ENCODE measurements at places on chromosomes 6 and 20.

GRCh38 chr6:11493974-11494373 lies 43.6 kb upstream of the TMEM170B start:
- no peak for DNase-seq

DNA sequence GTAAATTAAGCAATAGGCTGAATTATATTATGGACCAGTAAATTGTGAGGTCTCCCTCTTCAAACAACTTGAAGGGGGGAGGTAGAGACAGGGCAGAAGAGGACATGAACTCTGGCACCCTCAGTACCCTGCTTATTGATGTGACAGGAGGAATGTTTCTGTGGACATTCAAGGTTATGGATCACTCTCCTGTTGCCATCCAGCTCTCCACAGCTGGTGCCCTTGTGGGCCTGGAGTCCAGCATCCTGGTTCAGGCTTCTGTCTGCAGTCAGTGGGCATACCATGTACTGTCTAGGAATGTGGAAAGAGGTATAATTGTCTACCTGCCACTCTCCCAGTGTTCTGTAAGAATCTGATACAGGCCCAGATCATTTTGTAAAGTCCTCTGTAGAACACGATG lies 55.6 kb downstream of the FAM120B start:
- no peak for DNase-seq

DNA sequence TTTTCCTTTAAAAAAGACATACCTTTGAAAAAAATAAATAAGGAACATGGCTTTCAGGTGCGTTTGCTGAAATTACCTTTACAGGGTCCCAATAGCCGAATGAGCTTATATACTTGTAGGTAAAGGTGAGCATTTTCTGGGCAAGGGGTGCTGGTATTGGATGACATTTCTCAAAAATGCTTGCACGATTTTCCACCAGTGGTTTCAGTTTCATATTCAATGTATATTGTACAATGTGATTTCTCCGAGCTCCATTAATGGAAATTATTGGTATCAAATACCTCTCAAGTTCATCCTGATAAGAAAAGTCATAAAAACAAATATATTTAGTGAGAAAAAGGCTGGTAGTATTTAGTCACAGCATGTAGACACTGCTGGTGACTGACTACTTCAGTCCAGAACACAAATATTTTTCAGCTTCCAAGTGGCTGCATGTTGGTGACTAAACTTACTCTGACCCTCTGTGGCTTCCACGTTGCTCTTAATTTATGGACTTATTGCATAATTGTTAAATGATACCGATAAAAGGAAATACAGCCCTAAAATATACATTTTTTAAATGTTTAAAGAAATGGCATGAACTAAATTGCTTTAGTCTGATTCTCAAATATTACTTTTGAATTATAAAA lies 32.9 kb upstream of the ZBTB24 start:
- no peak for DNase-seq

GRCh38 chr6:34638834-34639736 lies 57.5 kb downstream of the ILRUN start:
- no peak for DNase-seq

- DNase-seq, result no peak
These were observed 66.4 kb upstream of the KIF13A start for GRCh38 chr6:18053555-18054445.

DNA sequence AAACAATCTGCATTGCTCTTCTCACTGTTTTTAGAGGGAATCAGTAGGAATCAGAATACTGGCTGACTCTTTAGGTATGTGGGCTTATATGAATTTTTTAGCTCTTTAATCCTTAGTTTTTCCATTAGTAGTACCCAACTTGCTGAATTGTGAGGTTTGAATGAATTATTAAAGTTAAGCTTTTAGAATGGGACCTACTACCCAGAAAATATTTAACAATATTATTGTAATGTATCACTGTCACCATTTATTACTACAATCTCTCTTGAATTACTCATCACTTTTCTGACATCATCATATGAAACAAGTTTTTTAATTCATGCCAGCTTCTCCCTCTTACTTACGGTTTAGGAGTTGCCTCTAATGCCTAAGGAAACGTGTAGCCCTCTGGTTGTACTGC lies 212.7 kb downstream of the BCKDHB start:
- DNase-seq, result no peak

- DNase-seq, result no peak
These were observed 47.5 kb downstream of the PIGU start for GRCh38 chr20:34629342-34629741.

GRCh38 chr6:128242765-128243403 lies 277.5 kb downstream of the PTPRK start:
- DNase-seq, result no peak

DNA sequence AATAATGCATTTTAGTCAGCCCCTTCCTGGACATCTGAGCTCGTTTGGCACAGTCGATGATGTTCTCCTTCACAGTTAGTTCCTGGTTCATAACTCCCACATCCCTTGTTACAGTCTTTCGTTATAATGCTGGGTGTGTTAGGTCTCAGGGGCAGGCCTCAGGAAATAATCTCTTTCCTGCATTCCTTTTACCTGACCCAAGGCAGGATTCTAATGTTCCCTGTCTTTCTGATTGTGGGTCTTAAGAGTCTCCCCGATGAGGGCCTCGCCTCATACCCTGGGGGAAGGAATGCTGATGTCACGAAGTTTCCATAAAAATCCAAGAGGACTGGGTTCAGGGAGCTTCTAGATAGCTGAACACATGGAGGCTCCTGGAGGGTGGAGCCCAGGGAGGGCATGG lies 104.0 kb upstream of the CARMIL1 start:
- DNase-seq, result no peak

DNA sequence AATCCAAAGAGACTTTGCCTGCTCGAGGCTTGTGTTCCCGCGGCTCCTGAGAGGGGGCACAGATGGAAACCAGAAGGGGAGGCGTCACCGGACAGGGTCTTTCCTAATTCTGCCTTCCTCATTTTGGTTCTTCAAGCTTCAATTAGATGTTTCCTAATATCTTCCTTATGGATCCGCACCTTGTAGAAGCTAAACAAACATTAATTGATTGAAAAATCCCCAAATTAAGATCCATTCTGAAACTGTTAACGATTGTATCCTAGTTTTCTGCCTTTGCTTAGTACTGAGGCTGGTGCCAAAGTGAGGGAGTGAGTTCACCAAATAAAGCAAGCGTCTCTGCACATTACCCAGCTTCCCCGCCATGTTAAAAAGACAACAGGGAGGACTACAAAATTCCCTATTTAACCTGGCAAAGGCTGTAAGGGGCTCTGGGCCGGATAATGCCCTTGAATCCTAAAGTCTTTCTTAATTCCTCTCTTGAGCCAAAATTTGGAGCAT lies 123.2 kb downstream of the GPX5 start:
- DNase-seq, result no peak

DNA sequence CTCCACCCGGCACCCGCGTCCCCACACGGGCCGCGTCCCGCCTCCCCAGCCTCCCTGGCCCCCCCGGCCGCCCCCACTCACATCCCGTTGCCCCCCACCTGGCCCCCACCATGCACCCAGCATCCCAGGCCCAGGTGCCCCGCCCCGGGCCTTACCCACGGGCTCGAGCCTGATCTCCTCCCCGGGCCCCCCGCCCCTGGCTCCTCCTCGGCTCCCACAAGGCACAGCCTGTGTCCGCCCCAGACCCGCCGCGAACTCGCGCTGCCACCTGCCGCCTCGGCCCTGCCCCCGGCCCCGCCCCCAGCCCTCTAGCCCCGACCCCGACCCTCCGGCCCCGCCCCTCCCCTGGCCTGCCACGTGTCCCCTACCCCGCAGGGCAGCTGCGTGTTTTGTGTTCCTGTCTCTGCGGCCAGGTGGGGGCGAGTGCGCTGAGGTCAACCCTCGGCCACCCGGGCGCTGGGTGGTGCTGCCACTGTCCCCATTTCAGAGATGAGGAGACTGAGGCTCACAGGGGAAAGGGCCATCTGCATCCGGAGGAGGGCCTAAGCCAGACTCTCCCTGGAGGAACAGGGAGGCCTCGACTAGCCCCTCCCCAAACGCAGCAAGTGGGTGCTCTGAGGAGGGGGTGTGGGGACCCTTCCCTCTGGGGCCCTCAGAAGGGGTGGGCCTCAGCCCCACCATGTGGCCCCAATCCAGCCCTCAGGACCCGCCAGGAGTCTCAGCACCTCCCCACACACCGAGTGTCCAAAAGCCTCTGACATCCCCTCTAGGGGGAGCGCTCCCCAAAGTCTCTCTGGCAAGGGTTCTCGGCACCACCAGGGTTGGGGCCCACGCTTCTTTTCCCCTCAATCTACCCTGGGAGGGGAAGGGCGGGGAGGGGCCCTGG lies 99.8 kb downstream of the TAF4 start:
- DNase-seq, result no peak

Data from NCI-H774 (cell line).